ENCODE measurements at places on chromosomes 5 and 9.

DNA sequence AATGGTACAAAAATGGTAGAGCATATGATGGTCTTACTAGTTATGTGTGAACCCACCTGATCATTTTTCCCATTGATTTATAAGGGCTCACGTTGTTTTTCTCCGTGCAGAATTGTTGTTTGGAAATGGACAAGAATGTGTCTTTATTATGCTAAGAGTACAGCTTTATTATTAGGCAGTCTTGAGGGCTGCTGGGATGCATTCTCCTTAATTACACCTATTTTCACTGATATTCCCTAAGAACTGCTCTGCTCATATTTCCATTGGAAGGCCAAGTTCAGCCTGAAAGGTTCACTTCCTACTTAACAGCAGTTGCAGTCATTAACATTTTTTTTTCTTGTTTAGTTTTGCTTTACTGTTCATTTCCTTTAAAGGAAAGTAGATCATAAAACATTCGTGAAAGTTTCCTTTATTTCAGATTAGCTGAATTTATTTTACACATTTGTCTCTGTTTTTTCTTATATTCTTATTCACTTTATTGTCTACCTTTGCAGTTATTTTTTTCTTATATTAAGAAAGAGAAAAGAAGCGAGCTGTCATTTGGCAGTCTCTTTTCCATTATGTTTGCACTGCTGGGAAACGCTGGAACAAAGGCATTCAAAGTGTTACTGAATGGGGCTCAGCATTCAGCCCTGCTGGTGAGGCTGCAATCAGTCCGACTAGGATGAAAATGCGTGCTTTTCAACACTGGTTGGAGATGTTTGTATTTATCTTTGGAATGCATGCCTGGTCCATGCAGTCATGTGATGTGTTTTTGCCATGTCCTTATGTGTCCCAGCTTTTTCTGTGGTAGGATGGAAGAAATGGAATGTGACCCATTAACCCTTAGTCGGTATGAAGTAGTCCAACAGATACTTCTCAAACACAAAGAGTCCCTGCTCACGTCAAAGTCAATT is 602.7 kb upstream of the ZNF608 start:
- no peak for DNase-seq

- DNase-seq = no peak
Measured at GRCh38 chr9:2621722-2622460, at the start of gene VLDLR. Gene VLDLR (plus strand): TSS chr9:2621787. CDS start chr9:2622190, 403 bp downstream.

DNA sequence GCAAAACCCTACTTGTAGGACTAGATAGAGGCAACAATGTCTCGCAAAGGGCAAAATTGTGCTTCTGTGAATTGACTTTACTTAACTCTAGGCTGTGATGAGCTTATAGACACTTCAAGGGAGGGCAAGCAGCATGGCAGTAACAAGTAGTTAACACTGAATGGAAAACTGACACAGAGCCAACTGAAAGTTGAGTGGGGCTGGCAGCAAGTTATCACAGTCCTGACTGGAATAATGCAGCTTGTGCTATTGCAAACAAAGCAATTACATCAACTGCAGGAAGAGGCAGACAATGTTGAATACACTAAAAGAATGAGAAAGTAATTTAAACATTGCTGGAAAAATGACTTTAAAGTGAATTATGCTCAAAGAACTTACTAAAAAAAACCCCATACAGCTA is 62.2 kb downstream of the RNF38 start:
- no peak for DNase-seq

- no peak for DNase-seq
Measured at GRCh38 chr9:34985311-34985899, 4.1 kb upstream of the DNAJB5 start.

DNA sequence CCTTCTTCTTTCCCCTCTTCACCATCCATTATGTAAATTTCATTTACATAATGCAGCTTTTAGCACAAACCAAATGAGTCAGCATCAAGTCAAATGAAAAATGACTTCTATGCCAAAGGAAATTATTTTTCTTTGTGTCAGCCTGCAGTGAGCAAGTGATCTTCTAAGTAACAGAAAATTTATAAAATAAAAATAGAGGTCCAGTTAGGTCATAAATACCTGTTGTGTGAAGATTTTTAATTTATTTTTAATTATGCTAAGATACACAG is 16.7 kb upstream of the THG1L start:
- DNase-seq = no peak

- no peak for DNase-seq
Measured at GRCh38 chr9:36928670-36929349, 105.3 kb downstream of the PAX5 start.

DNA sequence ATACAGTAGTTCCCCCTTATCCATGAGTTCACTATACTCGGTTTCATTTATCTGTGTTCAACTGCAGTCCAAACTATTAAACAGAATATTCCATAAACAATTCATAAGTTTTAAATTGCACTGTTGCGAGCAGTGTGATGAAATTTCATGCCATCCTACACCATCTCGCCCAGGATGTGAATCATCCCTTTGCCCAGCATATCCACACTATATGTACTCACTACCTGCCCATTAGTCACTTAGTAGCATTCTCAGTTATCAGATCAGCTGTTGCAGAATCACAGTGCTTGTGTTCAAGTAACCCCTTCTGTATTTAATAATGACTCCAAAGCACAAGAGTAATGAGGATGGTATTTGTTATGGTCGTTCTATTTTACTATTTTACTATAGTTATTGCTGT is 51.5 kb downstream of the SHOC1 start:
- no peak for DNase-seq

GRCh38 chr9:137606005-137606621 is 627 bp downstream of the ARRDC1 start:
- DNase-seq = no peak

DNA sequence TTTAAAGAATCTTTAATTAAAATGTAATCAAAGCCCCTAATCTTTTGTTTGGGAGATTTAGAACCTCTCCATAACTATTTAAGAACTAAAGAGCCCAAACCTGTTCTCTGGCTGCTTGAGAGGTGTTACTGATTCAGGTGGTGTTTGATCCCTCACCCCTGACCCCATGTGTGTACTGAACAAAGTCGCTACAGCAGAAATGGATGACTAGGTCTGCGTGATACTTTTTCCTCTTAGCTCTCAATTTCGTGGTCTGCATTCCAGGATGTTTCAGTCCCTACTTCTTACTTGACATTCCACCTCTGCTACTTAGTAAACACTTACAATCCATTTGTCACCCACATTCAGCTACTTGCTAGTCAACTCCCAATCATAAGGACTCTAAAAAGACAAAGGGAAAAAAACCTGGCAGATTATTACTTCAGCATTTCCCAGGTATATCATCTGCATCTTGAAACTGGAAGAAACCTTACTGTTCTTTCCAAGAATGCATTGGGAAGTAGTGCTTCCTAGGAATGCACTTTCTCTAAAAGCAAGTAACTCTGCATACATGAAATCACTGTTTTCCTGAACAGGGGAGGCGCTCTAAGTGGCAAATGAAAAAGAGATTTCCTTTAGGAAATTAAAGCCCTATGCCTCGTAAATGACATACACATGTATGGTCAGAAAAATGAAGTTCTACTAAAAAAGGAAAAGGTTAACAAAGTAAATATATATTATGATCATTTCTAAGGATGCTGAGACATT is 1091.6 kb downstream of the PTPRD start:
- DNase-seq = no peak

- DNase-seq = no peak
Measured at GRCh38 chr9:82920154-82920553, 142.8 kb downstream of the RASEF start.

GRCh38 chr5:62791059-62791458 is 212.4 kb downstream of the LRRC70 start:
- DNase-seq = no peak

GRCh38 chr9:23606107-23606506 is 219.9 kb downstream of the ELAVL2 start:
- no peak for DNase-seq

DNA sequence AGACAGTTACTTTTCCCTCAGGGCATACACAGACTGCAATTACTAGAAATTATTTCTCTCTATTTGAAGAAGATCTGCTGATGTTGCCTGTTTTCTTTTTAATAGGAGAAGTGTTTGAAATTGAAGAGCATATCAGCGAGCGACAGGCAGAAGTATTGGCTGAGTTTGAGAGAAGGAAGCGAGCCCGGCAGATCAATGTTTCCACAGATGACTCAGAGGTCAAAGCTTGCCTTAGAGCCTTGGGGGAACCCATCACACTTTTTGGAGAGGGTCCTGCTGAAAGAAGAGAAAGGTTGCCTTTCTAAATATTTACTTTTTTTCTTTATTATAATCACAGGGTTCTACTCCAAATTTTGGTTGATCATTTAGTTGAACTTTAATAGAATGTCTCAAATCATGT is 3.4 kb downstream of the PRPF4 start:
- DNase-seq = no peak

DNA sequence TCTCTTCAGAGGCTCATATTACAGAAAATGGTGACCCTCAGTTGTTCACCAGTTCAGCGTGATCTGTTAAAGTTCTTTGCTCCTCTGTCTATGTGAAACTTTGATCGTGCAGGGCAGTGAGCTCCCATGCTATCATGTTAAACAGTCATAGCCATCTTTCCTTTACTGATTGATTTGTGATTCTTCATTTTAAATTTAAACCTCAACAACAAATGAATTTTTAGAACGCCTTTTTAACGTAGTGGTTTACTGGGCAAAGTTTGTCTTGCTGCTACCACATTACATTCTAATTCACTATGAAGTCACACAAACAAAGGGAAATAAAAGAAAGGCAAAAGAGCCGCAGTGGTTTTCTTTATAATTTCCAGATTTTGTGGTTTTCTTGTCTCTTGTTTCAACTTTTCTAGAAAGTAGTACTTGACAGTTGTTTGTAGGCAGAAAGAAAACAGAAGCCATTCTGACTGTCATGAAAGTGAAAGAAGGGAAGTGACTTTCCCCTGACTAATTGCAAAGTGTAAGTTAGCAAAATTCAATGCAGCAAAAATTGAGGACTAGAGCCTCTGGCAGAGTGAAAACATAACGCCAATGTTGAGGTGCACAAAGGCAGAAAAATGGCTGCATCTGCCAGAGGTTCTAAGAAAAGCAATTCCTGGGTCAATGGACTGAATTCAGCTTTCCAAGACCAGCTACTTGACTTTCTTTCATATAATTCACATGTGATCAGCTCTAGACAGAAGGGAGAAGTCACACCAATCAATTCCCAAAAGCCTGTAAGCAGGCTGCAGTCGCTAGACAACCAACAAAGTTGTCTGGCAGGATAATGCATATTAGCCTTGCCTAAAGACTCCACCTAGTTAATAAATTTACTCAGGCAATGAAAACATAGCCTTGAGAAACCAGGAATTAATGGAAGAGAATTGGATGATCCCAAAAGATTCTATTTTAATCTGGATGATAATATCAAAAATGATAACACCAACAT is 7.1 kb upstream of the IFNA6 start:
- no peak for DNase-seq

GRCh38 chr5:95619514-95620029 is 315 bp upstream of the GPR150 start:
- no peak for DNase-seq

GRCh38 chr9:37944266-37944650 is 40.3 kb upstream of the SLC25A51 start:
- DNase-seq = no peak

DNA sequence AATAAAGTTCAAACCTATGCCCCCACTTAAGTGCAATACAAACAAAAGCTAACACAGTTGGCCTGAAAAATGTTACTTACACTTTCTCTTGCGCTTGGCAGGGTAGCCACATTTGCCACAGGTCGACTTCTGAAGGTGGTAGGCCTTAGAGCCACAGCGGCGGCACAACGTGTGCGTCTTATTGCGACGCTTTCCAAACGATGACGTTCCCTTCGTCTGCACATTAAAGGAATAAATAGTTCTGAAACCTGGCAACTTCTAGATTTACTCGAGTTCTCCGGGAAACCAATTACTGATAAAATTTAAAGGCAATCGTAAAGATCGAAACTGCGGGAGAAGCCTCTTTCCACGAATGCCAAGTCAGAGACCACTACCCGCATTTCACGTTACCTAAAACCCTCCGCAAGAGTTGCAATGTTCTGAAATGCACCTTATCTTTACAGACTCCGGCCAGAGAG is 602 bp downstream of the RPL37 start:
- DNase-seq = no peak
